ENCODE measurements at places on chromosomes 6 and 20. TPM values are rescaled to one million over a fixed set of nuclear protein-coding genes. Genes with fewer than 3 reads are reported as not detected.

- DNase-seq, result no peak
Measured at GRCh38 chr6:35730745-35731413, 6.0 kb upstream of the ARMC12 start.

- DNase-seq, result no peak
Measured at GRCh38 chr6:72133324-72133723, 247.0 kb downstream of the RIMS1 start.

GRCh38 chr20:45833030-45833882 lies at the start of gene SNX21:
SNX21 (plus strand) TSS chr20:45833799; CDS start chr20:45833920, 121 bp downstream.
- peak; percentile 18 for DNase-seq

- no peak for DNase-seq
Measured at GRCh38 chr6:885051-885590, 192.2 kb upstream of the EXOC2 start.

SRMS gene
- not detected for total RNA-seq

GRCh38 chr6:1461207-1461606 lies 71.8 kb downstream of the FOXF2 start:
- no peak for DNase-seq

BYSL gene
- 29.8 TPM for total RNA-seq

Data from activated CD4-positive, alpha-beta T cell treated with anti-CD3 and anti-CD28 coated beads, Interleukin-2, amount 10 ng/mL, durations not matched to agents 7 days and 5 days (primary cell).